C1 segment of cervical spinal cord (tissue), 14 donors: ENCODE measurements at places on chromosomes 7 and 10.

DNA sequence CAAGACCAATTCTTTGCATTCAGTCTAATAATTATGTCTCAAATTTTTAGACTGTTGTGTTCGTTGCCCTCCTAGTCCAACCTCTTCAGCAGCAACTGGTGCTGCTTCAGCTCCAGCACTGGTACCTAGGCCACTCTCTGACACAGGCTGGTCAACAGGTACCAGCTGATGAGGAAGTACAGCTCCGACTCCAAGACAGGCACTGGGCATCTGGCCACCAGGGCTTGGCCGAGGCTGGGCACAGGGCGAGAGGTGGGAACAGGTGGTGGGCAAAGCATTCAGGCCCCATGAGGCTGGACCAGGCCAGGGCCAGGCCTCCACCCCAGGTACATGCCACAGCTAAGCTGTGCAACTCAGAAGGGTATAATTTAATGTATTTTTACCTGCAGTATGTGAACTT is 151.5 kb upstream of the AGR3 start:
- DNase-seq, result no peak

DNA sequence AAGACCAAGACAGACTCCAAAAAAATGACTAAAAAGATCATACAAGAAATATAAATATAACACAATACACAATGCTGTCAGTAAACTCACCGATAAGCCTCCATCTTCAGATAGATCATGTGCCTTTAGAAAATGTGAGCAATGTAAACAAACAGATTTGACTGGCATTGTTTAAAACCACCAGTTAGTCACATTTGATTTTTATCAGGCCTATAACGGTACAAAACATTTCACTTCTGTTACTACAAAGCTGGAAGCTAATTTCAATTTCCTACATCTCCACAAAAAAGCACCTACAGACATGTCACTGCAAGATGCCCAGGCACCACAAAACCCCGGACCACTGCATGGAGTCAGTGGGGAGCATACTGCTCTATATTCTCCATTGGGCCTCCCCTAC is 18.9 kb downstream of the SGMS1 start:
- DNase-seq, result no peak

- no peak for DNase-seq
These were observed 339.2 kb upstream of the MEOX2 start for GRCh38 chr7:16025696-16026095.

DNA sequence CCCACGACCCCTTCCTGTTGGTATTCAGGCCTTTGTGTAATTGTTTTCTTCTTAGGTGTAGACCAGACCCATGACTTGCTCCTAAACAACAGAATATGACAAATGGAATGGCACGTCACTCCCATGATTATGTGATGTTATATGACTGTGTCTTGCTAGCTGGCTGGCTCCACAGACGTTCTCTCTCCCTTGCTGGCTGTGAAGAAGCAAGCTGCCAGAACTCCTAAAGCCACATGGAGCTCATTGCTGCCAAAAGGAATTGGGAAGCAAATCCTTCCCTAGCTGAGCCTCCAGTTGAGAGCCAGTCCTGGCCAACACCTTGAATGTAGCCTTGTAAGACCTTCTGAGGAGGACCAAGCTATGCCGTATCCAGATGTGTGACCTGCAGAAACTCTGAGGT is 74.2 kb downstream of the RAB18 start:
- no peak for DNase-seq

DNA sequence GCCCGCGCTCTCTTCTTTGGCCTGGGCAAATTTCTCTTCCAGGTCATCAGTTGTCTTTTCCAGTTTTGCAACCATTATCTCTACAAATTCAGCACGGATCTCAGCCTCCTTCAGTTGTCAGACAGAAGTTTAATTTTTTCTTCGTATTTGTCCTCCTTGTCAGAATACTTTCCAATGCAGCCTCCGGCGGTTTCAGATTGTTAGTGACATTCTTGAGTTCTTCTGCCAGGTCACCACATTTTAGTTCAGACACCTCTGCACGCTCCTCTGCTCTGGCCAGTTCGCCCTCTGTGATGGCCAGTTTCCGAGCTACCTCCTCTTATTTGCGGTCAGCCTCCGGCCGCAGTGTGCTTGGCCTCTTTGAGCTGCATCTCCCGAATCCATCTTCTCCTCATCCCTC is 32.8 kb upstream of the CPN1 start:
- DNase-seq, result no peak

DNA sequence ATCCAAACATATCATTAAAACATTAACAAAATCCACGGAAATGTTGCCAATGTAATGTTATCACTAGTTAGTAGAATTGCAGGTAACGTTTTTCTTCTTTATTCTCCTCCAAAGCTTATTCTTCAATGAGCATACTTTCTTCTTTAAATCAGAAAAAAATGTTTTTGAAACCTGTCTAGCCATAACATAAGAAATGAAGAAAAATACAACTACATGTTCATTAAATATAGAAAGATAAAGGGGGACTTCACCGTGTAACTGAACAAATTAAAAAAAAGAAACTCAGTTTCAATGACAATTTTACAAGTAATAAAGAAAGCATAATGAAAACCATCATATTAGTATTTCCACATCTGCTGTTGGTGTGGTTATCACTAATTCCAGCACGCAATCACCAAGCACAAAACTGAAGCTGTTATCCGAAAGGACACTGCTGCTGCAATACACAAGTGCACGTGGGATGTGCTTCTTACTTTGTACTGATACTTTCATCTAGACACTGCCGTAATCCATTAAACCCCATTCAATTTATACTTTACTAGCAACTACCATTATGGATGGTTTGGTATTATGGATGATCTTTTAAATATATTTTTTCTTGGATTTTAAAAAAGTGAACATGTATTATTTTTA is 9.6 kb downstream of the ESYT2 start:
- no peak for DNase-seq

GRCh38 chr7:22278660-22279059 is 78.3 kb downstream of the RAPGEF5 start:
- no peak for DNase-seq

DNA sequence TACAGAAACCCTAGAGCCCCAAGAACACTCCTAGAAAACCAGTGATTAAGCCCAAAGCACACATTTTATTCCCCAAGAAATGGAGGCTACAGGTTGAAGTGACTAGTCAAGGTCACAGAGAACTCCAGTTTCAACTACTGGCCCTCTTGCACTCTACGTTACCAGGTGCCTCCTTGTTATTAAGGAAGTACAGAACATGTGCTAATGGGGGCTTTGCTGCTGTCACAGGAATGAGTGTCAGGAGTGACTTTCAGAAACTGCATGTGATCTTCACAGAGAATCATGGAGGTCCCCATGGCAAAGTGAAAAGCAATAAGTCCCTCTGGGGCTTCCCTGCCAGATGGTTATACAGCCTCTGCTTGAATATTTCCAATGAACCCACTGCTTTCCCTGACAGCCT is 19.3 kb downstream of the JAZF1 start:
- no peak for DNase-seq

- no peak for DNase-seq
These were observed 46.2 kb downstream of the FAM53B start for GRCh38 chr10:124697837-124698544.

DNA sequence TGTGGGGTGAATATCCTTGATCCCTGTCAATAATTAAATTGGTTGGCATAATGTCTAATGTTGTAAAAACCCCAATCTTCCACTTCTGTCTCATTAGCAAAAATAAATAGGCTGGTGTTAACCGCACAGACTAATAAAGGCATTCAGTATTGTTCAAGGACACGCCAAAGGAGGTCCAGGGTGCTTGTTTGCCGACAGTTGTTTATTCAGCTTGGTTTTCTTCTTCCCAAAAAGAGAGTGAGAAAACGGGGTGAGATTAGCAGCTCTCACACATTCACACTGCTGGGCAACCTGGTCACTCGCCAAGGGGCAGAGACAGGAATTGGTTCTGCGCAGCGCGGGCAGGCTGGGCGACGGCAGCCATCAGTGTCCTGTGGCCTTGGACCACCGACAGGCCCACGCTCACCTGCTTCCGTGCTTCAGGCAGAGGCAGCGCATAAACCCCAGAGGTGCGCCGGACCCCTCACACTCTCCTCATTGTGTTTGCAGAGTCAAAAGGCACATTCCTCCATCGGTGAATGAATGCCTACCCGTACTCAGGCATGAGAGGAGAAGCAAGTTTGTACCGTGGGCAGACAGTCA is 26.2 kb upstream of the LMBR1 start:
- DNase-seq, result no peak

DNA sequence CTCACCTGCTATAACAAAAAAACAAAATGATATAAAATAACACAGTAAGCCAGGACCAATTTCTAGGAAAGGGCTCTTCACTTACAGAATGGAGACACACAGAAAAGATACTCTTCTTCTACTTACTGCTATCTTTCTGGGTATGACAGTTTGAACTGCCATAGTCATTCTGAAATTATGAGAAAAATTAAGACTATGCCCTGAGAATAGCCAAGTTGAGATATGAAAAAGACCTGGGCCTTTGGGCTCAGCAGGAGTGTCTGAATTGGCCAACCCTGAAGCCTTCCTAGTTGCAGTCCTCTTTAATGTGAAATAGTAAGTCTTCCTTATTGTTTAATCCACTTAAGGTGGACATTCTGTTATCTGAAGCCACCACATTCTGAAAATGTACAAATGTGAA is 519.5 kb downstream of the GRID1 start:
- no peak for DNase-seq

DNA sequence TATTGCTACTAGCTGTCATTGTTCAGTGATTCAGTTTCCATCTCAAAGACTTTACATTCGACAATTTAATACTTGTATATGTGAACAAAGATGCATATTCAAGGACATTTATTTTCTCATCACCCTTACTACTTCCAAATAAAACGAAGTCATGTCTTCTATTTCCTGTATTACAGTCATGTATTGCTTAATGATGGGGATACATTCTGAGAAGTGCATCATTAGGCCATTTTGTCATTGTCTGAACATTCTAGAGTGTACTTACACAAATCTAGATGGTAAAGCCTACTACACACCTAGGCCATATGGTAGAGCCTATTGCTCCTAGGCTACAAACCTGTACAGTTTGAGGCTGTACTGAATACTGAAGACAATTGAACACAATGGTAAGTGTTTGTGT is 6.5 kb downstream of the C10orf95 start:
- DNase-seq, result no peak

- DNase-seq, result no peak
These were observed 43.7 kb downstream of the SVIL start for GRCh38 chr10:29590915-29591650.

- DNase-seq, result no peak
These were observed 357.5 kb upstream of the SHH start for GRCh38 chr7:156169474-156170370.

GRCh38 chr10:24771943-24772694 is 48.4 kb upstream of the ARHGAP21 start:
- no peak for DNase-seq

GRCh38 chr7:21690705-21691104 is 147.9 kb downstream of the DNAH11 start:
- DNase-seq, result no peak

- no peak for DNase-seq
These were observed 75.8 kb downstream of the GNAI1 start for GRCh38 chr7:80210400-80210799.

DNA sequence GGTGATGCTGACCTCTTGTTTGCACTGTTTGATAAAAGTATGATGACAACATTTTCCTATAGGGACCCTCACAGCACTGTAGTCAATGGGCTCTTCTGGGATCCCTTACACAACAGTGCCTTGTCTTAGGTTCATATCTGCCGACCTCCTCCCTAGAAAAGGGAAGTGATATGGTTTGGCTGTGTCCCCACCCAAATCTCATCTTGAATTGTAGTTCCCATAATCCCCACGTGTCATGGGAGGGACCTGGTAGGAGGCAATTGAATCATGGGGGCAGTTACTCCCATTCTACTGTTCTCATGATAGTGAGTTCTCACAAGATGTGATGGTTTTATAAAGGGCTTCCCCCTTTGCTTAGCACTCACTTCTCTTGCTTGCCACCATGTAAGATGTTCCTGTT is 23.1 kb downstream of the ZC3HAV1 start:
- DNase-seq, result no peak

DNA sequence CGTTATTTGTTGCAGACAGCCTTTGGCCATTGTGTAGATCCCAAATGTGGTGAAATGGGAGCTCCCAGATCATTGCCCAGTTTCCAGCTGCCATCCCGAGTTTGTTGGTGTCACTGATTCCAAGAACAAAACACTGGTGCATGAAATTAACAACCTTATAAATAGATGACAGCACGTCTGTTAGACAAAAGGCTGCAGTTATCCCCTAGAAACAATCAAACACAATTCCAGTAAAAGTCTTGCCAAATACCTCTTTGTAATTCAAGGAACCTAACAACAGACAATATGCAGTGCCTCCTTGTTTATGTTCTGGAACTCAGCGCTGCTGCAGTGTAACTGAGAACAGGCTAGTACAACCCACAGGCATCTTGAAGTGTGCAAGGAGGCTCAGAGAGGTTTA is 404.5 kb downstream of the PAXIP1 start:
- DNase-seq, result no peak

- no peak for DNase-seq
These were observed 247.7 kb downstream of the PRKG1 start for GRCh38 chr10:51321980-51322379.

GRCh38 chr10:86377797-86378146 is 11.2 kb upstream of the GRID1 start:
- no peak for DNase-seq

GRCh38 chr7:129332254-129333035 is 101.8 kb upstream of the STRIP2 start:
- no peak for DNase-seq

DNA sequence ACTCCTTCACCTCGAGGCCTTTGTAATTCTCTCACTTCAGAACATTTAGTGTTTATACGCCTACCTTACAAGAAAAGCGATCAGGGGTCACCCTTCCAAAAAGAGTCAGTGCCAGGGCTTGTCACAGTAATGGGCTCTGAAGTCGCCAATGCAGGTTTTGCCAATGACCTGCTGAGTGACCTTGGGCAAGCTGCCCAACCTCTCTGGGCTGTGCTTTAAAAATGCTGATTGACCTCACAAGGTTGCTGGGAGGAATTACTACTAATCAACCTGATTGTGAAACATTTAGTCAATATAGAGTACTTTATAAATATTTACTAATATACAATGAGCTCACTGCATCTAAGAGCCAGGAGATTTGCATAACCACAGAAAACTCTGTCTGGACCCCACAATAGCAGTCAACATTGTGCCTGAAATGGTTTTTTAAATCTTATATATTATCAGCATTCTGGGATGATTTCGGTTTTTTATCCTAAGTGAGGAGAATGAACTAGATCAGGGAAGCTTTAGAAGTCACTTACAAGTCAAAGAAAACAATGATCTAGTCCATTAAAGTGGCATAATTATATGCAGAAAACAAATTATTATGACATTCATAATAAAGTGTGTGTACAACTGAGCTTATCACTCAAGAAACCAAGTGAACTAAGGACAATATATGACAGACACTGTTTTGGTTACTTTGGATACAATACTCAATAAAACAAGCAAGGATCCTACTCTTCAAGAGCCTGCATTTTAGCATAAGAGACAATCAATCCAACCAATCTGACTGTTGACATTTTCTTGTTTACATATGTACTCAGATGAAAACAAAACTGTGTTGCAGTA is 290.5 kb downstream of the SORCS1 start:
- DNase-seq, result no peak
